Suprapubic skin (tissue), 4 donors: ENCODE measurements at places on chromosomes 5 and 9. TPM values are rescaled to one million over a fixed set of nuclear protein-coding genes. Genes with fewer than 3 reads are reported as not detected.

GRCh38 chr5:162852134-162852533, 585.3 kb upstream of the CCNG1 start:
- no peak overlapping the region for H3K27ac ChIP-seq
- no peak for DNase-seq
- no peaks in the 10 kb centered on the region for H3K36me3 ChIP-seq
- H3K27me3 ChIP-seq = no peaks in the 10 kb centered on the region

GRCh38 chr9:93252116-93252780, 68.3 kb downstream of the WNK2 start:
- H3K4me3 ChIP-seq = no peak overlapping the region
- no peak for DNase-seq
- H3K4me1 ChIP-seq = peaks cover 3% of the 10 kb centered on the region
- H3K36me3 ChIP-seq = peaks cover 4% of the 10 kb centered on the region
- H3K27me3 ChIP-seq = no peaks in the 10 kb centered on the region

GRCh38 chr9:2018764-2019558, 3.8 kb downstream of the SMARCA2 start:
- no peaks in the 10 kb centered on the region for H3K36me3 ChIP-seq
- H3K4me3 ChIP-seq = peak overlapping the region; percentile 88
- DNase-seq = no peak
- H3K4me1 ChIP-seq = peaks cover 66% of the 10 kb centered on the region
- peak overlapping the region; percentile 99 for H3K27ac ChIP-seq

The SLC1A3 gene
- total RNA-seq = 20.9 TPM

The LHX3 gene
- total RNA-seq = not detected
